Amygdala (tissue), 56 donors: ENCODE measurements at places on chromosomes 5 and 9.

DNA sequence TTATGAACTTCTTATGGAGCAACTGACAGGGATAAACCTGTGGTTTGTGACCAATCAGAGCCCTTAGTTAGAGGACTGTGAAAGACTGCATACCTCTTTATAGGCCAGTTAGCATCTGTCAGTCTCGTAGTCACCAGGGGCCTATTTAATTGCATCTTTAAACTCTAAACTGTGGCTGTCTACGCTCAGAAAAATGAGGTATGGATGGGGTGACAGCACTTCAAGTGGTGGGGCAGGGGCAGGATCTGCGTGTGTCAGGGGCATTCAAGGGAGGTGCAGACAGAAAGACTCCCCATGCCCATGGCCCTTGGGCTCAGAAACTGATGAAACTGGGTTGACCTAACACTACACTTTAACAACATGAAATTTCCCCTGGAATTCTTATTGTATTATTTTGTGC, 132.6 kb upstream of the TBCA start:
- DNase-seq = no peak

DNA sequence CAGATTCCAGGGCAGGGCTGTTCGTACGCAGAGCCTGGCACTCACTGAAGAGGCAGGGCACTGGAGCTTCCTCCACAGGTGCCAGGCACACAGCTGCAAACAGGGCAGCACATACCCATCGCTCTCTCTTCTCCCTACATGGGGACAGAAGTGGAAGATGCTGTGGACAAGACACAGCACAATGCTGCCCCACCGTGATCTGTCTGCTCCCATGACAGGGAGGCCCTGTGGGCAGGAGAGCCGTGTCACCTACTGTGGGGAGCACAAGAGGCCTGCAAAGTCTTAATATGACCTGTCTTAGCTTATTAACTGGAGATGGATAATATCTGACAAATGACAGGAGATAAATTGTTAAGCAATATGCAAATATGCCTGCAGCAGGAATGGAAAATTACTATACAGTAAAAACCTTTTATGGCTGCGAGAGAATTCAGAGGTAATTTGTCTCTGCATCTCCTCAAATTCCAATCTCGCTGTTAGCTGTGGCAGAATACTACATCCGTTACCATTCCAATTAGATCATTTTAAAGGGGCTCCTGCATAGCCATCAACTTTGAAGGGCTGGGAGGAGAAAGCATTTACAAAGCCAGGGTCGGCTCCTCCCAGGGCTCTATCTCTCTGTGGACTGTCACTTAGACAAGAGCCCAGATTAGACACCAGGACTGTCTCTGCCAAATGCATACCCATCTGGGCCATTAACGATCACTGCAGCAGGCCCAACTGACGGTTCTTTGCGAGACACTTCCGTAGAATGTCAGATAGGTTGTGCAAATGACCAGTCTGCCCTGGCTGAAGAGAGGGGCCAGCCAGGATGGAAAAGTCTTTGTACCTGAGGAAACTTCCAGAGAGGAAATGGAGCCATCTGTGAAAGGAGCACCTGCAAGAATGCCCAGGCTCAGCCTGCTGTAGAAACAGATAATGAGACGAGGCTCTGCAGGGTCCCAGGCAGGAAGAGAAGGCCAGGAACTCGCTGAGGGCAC, 90.7 kb upstream of the FSTL4 start:
- no peak for DNase-seq

DNA sequence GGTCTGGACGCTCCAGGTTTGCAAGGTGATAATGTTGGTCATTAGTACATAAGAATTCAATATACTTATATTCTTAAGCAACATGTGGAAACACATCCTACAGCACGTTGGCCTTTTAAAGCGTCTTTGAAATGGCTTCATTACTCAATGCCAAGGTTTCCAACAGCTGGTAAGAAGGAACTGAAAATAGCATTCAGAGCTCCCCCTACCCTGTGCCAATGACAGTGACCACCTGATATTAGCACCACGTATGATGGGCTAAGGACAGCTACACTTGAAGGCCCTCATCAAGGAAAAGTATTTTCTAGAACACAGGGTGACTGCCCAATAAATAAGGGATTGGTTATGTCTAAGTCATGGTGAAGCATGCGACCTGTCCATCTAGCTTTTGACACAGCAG, 9.9 kb downstream of the ZNF622 start:
- no peak for DNase-seq

GRCh38 chr5:157540124-157540523, 35.5 kb downstream of the ADAM19 start:
- no peak for DNase-seq

GRCh38 chr9:12463641-12464040, 229.5 kb upstream of the TYRP1 start:
- no peak for DNase-seq

DNA sequence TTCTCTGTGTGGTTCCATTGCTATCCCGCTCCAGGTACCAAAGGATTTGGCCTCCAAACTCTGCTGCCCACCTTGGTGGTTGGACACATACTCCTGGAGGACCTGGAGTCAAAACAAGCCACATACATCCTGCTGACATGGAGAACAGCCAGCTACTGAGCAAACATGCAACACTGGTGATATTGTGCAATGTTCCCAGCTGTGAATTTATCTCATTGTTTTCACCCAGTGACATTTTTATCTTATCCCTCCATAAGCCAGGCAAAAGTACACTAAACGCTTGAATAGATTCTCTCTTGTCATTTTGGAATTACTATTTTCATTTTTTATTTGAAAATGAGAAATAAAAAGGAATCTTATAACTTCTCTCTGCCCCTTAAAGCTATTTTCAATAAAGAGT, 11.1 kb upstream of the CTSL start:
- no peak for DNase-seq

DNA sequence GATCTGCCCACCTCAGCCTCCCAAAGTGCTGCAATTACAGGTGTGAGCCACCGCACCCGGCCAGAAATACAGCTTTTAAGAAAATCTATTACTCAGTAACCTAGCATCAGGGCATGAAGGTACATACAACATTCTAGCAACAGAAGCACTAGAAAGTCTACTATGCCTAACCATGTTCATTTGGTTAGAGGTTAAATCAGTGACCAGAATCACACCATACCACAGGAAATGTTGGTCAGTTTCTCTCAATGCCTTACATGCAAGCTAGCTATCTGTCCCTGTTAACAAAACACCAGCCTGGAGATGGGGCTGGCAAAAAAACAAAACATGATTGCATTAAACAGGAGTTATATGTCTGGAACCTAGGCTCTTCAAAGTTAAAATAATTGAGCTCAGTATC, 104.1 kb downstream of the STRBP start:
- DNase-seq = no peak

GRCh38 chr9:19947996-19948395, 159.2 kb upstream of the SLC24A2 start:
- DNase-seq = no peak

GRCh38 chr5:172490514-172491461, 36.5 kb upstream of the SH3PXD2B start:
- DNase-seq = no peak

- no peak for DNase-seq
Observed at GRCh38 chr5:79512471-79513307, 1.2 kb downstream of the HOMER1 start.

DNA sequence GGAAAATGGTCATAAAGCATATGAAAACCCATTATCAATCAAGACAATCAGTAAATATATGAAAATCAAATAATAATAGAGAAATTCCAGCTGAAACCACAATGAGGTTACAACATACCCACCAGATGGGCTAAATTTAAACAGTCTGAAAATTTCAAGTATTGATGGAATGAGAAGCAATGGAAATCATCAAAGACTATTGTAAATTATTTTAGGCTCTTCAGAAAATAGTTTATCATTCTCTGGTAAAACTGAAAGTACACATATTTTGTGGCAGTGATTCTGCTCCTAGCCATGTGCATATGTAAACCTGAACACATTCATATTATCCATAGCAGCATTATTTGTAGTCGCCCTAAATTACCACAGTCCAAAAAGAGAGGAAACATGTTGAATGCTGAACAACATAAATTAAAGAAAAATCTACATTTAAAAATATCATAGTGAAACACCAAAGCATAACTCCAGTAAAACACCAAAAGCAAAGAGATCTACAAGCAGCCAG, 215.3 kb downstream of the PRELID2 start:
- DNase-seq = no peak

DNA sequence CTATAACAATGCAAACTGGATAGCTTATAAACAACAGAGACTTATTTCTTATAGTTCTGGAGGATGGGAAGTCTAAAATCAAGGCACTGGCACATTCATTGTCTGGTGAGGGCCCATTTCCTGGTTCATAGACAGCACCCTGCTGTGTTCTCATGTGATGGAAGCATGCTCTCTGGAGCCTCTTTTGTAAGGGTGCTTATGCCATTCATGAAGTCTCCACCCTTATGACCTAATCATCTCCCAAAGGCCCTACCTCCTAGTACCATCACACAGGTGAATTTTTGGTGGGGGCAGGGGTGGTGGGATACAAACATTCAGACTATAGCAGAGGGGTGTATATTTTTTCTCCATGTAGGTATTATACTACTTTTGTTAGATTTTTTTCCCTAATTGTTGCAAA, 92.4 kb downstream of the UNC13B start:
- no peak for DNase-seq

- DNase-seq = no peak
Observed at GRCh38 chr5:96654209-96654608, 8.0 kb upstream of the CAST start.

GRCh38 chr9:111803924-111804323, 9.2 kb upstream of the SHOC1 start:
- DNase-seq = no peak

GRCh38 chr5:9063615-9064245, 482.1 kb downstream of the SEMA5A start:
- DNase-seq = no peak

GRCh38 chr5:140262839-140263238, 40.1 kb downstream of the PFDN1 start:
- no peak for DNase-seq

DNA sequence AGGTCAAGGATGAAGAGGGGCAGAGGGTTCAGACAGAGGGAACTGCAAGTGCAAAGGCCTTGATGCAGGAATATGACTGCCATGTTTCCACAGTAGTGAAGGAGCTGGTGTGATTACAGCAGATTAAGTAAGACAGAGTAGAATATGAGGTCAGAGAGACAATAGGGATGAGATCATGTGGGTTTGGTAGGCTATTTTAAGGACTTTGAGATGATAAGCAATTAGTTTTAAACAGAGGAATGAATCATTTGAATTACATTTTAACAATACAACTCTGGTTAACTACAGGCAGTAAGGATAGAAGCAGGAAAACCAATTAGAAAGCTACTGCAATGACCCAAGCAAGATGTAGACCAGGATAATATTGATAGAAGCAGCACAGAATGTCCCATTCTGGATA, 7.7 kb downstream of the CENPK start:
- DNase-seq = no peak

GRCh38 chr9:214648-215493, at the start of gene DOCK8:
DOCK8 (plus strand) TSS chr9:214865; CDS start chr9:214977, 112 bp downstream.
- no peak for DNase-seq

GRCh38 chr5:80435476-80435875, 27.6 kb downstream of the ZFYVE16 start:
- no peak for DNase-seq

- DNase-seq = no peak
Observed at GRCh38 chr9:92895812-92896436, 18.1 kb upstream of the ZNF484 start.

DNA sequence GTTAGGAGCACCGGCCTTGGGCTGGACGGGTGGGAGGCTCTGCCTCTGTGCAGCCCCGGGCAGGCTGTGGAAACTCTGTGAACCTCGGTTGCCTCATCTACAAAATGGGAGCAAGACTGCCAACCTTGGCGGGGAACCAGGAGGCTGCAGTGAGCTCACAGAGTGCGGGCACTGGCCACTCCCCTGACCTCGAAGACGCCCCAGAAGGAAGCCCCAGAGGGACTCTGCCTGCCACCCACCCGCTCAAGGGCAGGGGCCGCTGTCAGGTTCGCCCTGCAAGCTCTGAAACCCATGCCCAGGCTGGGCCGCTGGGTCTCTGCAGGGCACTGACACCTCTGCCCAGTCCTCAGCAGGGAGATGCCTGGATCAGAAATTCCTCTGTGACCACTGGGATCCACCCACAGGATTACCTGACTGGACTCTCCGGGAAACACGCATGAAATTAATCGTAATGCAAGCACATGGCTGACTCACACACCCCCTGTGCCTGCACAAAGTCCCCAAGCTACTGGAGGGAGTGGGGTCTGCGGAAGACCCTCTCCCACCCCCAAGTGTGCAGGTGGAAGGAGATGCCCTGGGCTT, 7.4 kb downstream of the CCDC187 start:
- DNase-seq = no peak

GRCh38 chr5:127031147-127031862, 947 bp upstream of the MARCHF3 start:
- DNase-seq = no peak

DNA sequence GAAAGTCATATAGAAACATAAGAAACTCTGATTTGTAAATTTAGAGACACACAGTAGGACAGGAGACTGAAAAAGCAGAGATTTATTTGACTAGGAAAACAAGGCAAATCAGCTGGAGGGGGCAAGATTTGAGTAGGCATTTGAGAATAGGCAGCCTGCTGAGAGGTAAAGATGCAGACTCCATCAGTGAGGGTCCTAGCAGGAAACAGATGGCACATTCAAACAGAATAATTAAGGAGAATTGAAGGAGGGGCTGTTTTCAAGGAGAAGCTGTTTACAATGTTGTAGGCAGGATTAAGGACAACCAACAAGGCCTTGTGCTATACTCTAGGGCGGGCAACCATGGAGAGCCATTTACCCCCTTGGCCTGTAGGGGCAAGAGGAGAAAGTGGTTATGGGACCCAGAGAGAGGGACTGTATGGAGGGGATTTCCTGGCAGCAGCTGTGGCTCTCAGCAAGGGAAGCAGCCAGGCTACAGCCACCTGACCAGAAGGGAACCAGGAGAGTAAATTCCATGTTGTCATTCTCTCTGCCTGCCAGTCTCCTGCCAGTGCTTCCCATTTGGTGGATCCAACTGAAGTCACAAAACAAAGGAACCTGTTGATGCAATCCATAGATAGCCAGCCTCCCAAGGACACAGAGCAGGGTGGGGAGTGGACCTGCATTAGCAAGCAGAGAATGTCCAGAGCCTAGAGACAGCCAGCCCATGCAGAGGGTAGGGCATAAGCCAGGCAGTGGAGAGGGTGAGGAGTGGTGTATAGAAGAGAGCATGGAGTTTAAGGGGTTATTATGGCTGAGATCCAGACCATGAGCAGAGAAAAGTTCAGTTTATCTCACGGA, 38.2 kb downstream of the PAPPA start:
- no peak for DNase-seq

GRCh38 chr9:128115187-128116103, 12.1 kb downstream of the PTGES2 start:
- DNase-seq = no peak

GRCh38 chr9:127105805-127106465, 16.5 kb downstream of the ANGPTL2 start:
- DNase-seq = no peak

GRCh38 chr5:67305913-67306710, 109.5 kb upstream of the CD180 start:
- no peak for DNase-seq

DNA sequence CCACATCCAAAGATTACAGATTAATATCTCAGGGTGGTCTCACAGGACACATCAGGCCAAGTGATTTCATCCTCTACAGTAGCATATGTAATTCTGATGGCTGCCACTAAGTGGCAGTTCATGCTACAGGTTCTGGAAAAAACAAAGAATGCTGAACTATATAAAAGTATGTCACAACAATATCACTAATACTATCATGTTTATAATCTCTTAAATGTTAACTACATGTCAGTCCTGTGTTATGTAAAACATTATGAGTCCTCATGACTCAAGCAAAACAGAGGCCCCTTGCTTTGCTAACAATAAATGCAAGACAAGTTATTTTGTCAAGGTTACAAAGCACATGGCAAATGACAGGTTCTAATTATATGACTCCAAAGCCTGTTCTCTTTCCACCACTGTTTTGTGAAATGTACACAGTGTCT, 233.2 kb downstream of the FBXL17 start:
- no peak for DNase-seq
